ENCODE measurements at places on chromosomes 1 and 21.
A peak's percentile ranks its signal among the peaks of the same experiment; 100 is the strongest.

DNA sequence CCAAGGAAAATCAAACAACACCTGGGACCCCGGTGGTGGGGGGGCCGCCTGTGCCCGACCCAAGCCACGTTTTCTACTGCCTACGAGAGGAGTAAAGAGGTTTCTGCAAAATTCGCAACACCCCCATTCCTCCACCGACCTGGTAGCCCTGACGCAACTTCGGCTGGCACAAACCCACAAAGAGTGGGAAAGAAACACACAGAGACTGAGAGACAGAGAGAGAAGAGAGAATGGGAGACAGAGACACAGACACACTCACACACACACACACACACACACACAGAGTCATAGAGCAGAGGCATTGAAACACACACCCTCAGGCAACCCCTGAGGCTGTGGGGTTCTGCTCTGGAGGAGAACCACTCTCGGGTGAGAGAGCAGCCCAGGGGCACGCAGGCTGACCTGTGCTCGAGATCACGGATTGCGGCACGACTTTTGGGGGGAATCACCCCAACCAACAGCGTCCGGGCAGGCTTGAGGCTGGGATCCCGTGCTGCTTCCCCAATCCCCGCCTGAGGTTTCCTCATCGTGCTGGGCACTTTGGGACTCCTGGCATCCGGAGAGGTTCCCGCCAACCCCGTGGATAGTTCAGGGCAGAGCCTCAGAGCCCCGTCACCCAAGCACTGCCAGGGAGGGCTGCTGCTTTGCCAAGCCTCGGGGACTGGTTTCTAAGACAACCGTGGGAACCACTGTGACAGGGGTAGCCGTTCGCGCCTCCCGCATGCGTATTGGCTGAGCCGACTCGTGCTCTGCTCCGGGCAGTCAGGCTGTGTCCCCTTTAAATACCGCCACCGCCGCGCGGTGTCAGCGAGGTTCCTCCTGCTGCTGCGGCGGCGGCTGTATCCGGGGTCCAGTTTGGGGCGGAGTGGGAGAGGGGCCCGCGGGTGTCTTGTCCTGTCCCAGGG, 682.4 kb upstream of the TPTE start:
- DNase-seq, result peak; percentile 69

DNA sequence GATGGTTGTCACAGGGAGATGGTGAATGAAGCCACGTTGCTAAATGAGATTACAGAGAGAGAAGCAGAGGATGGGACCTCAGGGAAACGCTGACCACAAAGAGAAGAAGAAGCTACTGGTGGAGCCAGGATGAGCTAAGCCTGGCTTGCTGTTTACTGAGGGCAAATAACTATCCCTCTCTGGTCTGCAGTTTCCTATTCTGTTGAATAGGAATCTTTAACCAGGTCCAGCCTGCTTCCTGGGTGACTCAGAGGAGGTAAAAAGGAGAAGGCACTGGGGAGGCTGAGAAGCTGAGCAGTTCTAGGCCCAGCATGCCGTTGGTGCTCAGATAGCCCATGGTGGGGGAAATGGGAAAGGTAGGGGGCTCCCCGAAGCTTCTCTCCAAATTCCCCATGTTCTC, 29.6 kb downstream of the DMBX1 start:
- DNase-seq, result no peak

DNA sequence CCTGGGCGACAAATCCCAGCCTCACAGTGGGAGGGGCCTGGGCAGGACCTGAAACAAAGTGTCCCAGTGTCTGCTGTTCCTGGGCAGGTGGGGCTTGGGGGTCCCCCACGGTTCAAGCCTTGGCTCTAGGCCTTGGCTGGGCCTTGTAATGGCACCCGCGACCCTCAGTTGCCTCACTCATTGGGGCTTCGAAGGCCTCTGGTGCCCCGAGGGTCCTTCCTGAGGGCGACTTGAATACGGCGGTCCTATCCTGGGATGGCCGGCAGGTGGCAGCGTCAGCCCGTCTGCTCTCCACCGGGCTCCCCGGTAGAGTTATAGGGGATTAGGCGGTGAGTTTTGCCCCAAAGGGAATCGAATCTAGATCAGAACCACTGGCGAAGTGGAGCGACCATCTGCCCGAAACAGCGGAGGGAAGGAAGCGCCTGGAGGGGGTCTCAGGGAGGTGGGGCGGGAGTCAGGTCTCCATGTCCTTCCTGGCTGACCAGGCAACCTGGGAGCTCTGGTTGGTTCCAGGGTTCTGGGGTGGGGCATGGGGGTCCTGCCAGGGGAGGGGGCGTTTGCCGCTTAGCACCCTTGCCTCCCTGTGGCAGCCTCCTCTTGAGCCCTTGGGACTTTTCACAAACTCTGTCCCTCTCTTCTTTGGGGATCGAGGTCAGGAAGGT, 2.1 kb upstream of the PEX10 start:
- DNase-seq, result peak; percentile 88

DNA sequence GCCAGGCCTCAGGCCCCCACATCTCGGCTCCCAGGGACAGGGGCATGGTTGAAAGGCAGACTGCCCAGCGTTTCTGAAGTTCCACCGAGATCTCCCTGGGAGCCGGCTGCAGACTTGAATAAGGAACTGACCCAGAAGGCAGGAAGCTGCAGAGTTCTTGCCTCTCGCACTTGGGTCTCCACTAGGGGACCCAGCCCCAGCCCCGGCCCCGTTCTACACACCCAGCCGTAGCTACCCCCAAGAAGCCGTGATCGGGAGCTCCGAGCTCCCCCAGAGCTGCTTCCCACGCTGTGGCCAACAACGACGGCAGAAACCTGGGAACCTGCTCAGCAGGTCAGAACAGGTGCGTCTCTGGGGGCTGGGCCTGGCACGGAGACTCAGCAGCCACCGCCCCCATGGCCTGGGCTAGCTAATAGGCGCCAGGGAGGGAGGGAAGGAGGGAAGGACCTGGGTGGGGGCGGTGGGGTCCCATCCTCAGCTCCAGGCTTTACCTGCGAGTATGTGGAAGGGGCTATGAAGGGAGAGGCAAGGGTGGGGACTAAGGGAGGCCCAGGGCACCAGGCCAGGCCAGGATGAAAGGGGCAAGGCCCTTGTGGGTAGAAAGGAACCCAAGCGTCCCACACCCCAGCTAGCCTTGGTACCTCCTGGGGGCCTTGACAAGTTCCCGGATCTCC, at the start of gene NECTIN4:
NECTIN4 (minus strand) TSS at position 308 of the 674 bp plus-strand sequence; CDS start at position 46, 262 bp downstream.
- peak; percentile 54 for DNase-seq

- DNase-seq, result no peak
These were observed 13.9 kb upstream of the XPR1 start for GRCh38 chr1:180617774-180618395.

GRCh38 chr1:61241973-61242381, 159.6 kb downstream of the NFIA start:
- no peak for DNase-seq

- DNase-seq, result no peak
These were observed 316.9 kb upstream of the VAMP3 start for GRCh38 chr1:7454052-7454815.

DNA sequence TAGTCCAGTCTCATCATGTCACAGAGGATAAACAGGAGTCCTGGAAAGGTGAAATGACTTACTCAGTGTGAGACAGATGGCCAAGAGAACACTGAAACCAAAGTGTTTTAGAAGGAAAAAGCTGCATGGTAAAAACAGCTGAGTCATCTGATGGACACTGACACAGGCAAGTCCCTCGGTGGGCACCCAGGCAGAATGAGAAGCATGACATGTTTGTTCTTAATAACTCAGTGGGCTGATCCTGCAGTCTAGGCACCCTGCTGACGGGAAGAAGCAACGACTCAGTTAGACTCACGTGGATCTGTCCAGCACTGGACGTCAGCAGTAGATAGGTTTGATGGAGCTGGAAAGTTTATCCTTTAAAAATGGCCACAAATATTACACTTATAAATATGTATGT, 116.9 kb downstream of the RGS7 start:
- no peak for DNase-seq

GRCh38 chr1:169041366-169041765, 65.1 kb upstream of the ATP1B1 start:
- DNase-seq, result no peak

DNA sequence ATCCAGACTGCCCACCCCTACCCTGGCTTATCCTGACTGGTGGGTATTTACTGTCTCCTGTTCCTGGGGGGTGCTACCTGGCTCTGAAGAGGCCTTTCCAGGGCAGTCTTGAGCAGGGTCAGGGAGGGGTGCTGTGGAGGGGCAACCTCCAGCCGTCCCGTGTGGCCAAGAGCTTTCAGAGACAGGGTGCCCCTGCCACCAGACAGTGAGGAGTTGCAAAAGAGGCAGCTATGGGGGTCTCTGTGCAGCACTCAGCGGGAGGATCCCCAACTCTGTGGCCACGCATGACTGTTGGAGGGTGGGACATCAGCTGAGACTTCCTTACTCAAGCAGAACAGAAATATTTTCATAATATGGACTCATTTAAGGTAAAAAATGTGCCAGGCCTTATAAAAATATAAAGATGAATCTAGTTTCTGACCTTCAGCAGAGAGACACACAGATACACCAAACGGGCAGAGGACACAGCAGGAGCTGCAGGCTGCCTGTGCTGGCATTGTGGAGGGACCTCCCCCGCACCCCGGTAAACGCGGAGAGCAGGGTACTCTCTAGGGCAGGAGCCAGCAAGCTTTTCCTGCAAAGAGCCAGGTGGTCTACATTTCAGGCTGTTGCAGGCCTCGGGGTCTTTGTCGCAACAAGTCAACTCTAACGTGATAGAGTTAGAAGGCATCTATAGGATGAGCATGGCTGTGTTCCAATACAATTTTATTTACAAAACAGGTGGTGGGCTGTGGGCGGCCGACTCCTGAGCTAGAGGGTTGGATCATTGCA, 252.6 kb downstream of the RHOU start:
- no peak for DNase-seq

GRCh38 chr1:204813522-204813921, 57.1 kb upstream of the NFASC start:
- no peak for DNase-seq

- no peak for DNase-seq
These were observed 315.9 kb downstream of the ST6GALNAC3 start for GRCh38 chr1:76390456-76390855.

DNA sequence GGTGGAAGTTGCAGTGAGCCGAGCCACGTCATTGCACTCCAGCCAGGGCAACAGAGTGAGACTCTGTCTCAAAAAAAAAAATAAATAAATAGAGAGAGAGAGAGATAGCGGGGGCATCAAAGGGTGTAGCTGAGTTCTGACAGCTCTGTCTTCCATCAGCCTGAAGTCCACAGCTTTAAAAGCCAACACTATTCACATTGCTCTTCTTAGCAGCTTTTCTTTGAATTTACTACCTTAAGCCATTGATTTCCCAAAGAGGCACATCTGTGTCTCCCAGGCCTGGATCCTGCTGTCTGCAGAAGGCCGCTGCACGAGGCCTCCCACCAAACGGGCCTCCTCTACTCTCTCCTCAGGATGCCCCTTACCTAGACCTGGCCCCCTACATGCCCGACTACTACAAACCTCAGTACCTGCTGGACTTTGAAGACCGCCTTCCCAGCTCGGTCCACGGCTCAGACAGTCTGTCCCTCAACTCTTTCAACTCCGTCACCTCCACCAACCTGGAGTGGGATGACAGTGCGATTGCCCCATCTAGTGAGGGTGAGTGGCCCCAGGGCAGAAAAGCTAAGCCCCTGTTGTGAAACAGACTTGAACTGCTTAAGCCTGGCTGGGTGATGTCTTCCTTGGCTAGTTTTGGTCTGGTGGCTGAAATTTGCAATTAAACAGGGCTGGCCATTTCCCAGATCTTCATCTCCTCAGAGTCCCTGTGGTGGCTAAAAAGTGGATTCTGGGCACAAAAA, 16.5 kb upstream of the SLC25A34 start:
- no peak for DNase-seq

- DNase-seq, result no peak
These were observed 107.0 kb downstream of the ACTL8 start for GRCh38 chr1:17862121-17862520.

DNA sequence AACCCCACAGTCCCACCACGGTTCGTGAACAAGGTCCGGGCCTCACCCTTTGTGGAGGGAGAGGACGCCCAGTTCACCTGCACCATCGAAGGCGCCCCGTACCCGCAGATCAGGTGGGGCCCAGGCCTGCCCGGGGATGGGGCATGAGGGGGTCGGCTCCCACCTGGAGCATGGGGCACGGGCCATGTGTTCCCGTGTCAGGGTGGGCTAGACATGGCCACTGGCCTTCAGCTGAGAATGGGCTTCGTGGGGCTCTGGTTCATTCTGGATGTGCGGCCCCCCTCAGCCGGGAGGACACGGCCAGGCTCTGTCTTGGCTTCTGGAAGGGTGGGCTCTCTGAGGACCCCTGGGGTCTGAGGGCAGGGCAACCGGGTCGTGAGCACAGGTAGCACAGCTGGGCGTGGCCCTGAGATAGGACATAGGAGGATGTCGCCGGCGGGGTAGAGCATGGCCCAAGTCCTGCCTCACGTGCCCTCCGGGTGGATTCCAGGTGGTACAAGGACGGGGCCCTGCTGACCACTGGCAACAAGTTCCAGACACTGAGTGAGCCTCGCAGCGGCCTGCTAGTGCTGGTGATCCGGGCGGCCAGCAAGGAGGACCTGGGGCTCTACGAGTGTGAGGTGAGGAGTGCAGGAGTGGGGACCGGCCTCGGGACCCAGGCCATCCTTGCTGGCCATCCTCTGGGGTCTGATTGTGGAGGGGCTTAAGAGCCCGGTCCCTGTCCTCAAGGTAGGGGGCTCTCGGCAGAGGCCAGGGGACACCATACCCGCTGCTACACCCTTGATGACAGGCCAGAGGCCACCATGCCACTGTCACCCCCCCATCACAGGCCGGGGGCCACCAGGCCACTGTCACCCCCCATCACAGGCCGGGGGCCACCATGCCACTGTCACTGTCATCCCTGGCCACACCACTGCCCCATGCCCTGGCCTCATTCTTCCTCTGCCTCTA, 55.5 kb downstream of the TRIM11 start:
- peak; percentile 54 for DNase-seq

- DNase-seq, result no peak
These were observed 4.1 kb downstream of the RWDD3 start for GRCh38 chr1:95237981-95238703.

DNA sequence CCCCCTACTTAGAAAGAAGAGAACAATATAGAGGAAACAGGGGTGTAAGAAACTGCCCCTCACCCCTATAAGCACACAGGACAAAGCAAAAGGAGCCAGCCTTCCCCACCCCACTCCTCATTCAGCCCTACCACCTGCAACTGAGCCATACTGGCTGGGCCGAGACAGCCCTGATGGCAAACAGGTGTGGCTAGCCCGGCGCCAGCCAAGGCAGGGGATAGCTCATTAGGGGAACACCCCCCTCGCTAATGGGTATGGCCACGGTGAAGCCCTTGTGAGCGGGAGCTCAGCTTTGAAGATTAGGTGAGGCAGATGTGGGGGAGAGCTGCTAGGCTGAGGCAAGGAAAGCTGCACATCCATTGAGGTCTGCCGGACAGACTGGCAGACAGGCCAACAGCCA, 65.5 kb downstream of the ERI3 start:
- DNase-seq, result no peak

DNA sequence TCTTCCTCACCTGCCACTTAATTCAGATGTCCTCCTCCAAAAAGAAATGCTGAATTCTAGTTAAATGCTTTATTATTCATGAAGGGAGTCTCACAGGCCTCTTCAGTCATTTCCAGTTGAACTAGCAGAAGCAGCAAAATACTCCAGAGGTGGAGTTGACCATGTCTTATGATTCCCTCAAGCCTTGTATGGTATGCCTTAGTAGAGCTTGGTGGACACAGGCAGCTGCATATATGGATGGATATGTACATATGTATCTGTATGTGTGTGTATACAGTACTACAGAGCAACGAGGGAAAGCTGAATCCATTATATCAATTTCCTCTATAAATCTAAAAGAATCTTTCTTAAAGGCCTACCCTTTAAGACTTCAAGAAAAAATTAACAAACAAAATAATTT, 83.6 kb upstream of the HP1BP3 start:
- no peak for DNase-seq

All from left forelimb (tissue), 1 donor.